Amniotic stem cell (primary cell): ENCODE measurements at places on chromosomes 3 and 15.

- DNase-seq: no peak
These were observed 459.6 kb upstream of the DPH6 start for GRCh38 chr15:36005542-36005941.

GRCh38 chr3:9902372-9903237 lies at the start of gene IL17RE:
Gene IL17RE, plus strand, starts transcription at chr3:9902848. Its CDS starts 85 bp downstream, at chr3:9902933.
- DNase-seq: no peak

DNA sequence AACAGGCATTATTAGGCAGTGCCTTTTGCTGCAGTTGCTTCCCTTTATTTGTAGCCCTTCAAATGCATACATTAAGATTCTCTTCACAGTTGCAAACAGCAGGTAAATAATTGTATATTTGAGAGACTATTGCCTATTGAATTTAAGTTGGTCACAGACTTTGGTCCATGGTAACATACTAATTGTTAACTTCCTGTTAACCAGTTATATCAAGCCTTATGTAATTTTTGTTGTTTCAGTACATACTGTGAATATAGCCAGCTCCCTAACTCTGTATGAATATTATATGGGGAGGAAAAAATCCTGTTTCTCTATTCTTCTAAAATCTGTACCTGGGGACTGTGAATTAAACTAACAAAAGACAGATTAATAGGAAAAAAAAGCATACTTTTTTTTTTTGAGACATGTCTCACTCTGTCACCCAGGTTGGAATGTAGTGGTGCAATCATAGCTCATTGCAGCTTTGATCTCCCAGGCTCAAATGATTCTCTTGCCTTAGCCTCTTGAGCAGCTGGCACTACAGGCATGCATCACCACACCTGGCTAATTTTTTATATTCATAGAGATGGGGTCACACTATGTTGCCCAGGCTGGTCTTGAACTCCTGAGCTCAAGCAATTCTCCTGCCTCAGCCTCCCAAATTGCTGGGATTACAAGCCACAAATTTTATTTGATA lies 53.2 kb downstream of the CHL1 start:
- DNase-seq: no peak

GRCh38 chr3:184391266-184391665 lies 11.4 kb downstream of the CHRD start:
- DNase-seq: no peak

DNA sequence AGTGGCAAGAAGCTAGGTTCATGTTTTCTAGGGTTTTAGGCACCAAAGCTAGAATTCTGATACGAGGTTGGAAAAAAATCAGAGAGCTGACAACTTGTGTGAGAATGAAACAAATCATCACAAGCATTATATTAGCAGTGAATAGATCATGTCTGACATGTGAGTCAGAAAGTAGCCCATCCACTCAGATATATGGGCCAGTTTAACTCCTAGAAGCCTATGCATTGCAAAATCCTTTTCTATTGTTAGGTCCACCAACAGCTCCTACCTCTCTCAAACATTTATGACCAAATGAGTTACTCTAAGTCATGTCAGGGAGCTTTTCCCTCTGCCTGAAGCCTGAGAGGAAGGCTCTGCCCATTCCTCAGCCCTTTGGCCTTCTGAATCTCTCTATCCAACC lies 44.0 kb downstream of the KBTBD12 start:
- no peak for DNase-seq

DNA sequence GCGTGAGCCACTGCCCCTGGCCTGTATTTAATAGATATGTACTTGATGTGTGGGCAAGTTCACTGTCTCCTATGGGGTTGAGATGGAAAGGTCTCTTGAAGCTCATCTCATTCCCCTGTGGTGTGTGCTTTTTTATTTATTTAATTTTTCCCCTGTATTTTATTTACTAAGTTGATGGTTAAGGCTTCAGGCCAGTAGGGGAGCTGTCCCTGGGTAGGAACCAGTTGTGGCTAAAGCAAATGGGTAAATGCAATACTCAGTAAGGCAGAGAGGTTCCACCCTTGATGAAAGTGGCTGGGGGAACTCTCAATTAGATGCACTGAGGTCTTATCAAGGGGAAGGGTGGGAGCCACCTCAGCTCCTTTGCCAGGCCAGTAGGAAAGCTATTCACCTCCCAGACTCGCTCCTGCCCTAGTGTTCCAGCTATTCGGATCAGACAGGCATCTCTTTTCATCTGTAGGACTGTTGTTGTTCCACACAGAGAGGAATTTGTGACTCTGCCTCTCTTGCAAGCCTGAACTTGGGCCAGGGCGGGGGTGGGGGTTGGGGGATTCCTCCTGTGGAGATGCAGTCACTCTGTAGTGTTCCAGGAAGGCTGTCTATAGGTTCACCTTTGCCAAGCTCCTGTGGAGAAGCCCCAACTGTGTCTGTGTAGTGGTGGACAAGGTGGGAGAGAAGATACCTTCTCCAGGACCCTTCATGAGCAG lies 26.1 kb downstream of the PCCB start:
- no peak for DNase-seq

GRCh38 chr3:16399473-16399872 lies 114.0 kb downstream of the RFTN1 start:
- peak; percentile 78 for DNase-seq

DNA sequence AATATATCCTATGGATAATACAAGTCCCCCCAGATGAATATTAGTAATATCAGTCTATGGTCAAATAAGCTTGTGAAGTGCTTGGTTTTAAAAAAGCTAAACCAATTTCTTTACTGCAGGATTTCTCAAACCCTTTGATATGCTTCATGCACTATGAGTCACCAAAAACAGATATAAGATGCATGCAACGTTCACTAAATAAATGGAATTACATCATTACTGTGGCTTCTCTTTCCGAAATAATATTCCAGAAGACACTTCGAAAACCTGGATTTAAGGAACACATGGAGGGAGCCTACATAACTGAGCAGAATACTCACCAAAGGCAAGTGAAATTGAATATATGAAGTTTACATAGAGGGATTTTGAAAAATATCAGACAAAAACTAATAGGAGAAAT lies 126.3 kb upstream of the ABI3BP start:
- peak; percentile 59 for DNase-seq

GRCh38 chr15:33008284-33008995 lies 186.1 kb downstream of the FMN1 start:
- no peak for DNase-seq

- no peak for DNase-seq
These were observed 74.0 kb downstream of the B3GALNT1 start for GRCh38 chr3:161031134-161031533.

DNA sequence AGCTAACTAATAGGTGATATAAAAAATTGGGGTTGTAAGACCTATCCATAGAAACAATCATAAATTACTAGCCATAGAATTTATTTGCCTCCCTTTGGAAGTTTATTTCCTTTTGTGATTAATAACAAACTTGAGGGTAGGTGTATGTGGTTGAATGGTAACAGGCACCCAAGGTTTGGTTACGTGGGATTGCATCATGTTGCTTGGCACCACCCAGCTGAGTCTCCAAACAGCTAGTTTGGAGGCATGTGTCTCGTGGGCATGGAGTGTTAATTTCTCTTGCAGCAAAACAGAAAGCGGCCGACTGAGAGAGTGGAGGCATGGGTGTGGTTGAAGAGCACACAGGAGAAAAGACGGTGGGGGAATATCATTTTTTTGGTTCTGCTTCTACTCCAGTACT lies 441.4 kb downstream of the CNTN4 start:
- DNase-seq: no peak

DNA sequence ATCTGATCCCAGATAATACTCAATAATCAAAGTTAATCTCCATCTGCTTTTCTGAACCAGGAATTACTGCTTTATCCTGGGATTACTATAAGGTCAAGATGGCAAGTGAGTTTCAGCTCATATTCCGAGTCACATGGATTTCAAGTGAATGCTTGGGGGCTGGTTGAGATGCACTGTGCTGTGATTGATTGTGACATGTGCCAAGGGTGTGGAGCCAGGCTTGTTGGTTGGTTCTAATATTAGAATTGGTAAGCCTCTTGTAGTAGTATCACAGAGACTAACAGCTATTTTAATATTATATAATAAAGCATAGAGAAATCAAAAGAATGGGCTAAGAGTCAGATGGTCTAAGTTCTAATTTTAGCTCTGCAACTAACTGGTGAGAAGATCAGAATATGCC lies 74.2 kb upstream of the ICE2 start:
- DNase-seq: no peak

DNA sequence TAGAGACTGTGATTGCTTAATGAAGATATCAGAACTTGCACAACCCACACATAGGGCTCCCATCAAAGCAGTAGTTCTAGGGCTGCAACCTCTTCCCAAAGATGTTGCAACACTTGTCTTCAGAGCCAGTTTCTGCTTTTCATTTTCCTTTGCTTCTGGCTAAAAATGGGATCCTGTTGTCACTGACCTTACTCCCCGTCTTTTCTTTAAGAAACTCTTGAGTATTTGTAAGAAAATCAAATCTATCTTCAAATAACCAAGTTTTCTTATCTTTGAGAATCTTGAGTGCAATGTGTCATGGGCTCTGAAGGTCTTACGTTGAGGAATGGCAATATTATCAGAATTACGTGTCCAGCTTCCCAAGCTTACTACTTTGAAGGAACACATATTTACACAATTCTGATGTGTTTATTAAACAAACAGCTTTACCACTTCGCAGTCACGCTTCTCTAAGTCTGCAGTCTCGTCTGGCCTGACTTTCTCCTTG lies 24.1 kb downstream of the CACNA1D start:
- no peak for DNase-seq

DNA sequence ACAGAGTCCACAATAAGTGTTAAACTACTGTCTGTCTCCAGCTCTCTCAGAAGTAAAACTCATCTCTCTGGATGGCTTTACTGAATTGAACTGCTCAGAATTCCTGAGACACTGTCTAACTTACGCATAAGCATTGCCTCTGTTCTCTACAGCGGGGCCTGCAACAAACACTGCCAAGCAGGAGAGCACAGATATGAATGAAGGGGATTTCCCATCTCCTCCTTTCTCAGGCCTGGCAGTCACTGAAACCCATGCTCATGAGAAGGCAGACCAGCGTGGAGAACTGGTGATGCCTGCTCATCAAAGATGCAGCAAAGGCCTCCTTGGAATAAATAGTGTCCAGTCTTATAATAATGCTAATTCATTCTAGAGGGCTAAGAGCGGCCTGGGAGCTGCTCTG lies 10.3 kb downstream of the RASGRP1 start:
- no peak for DNase-seq

GRCh38 chr3:64399205-64399800 lies 174.0 kb upstream of the PRICKLE2 start:
- DNase-seq: peak; percentile 55

DNA sequence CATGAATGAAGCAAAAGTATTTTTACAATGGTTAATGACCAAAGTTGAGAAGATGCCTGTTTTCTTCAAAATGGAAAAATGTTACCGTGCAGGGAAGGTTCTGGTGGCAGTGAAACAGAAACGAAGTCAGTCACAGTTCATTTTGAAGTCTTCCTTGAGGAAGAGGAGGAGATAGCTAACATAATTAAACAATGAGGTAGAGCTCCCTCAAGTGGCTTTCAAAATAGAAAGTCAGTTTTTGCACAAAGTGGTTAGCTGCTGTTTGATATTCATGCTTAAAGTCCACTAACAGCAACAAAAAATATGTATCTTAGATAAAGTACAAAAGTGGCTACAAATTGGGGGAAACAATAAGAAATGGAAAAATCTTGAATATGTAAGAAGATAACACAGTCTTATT lies 87.3 kb downstream of the TFG start:
- no peak for DNase-seq

DNA sequence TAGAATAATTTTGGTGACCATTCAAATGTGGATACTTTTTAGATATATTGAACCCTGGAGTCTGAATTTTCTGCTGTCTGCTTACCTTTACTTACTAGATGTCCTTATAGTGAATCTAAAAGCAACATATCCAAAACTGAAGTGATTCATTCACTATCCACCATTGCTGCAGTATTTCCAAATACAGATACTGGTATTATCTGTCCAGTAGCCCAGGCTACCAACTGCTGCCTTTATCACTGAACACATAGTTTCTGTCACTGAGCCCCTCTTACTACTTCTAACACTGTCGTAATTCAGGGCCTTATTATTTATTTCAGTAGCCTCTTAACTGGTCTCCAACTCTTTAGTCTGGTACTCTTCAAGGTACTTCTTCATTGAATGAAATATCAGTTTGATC lies 49.2 kb downstream of the SLMAP start:
- no peak for DNase-seq

- DNase-seq: no peak
These were observed 7.1 kb downstream of the ISLR2 start for GRCh38 chr15:74137537-74137894.

- no peak for DNase-seq
These were observed 48.5 kb downstream of the RGMA start for GRCh38 chr15:93040288-93041158.
